ENCODE measurements at places on chromosomes 12 and 14.

GRCh38 chr12:6276956-6277620, 33.4 kb upstream of the PLEKHG6 start:
- no peak for DNase-seq

DNA sequence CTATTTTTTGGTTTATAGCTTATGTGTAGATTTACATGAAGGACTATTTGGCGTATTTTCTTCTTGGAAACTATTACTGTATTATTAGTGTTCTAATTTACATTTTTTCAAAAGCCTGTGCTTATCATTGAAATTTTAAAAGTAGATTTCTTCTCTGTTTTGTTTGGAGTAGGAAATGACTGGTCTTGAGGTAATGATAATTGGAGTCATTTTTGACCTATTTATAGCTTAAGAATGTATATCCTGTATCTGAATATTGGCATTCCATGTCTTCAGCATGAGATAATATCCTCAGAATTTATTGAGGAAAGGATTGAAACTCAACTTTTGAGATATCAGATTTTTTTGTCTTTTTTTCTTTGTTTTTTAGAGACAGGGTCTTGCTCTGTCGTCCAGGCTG, 193.4 kb downstream of the ERC1 start:
- no peak for DNase-seq

- DNase-seq, result no peak
Measured at GRCh38 chr14:88493392-88494185, 61.2 kb downstream of the PTPN21 start.

- no peak for DNase-seq
Measured at GRCh38 chr14:32412103-32412502, 83.0 kb downstream of the AKAP6 start.

GRCh38 chr12:25811656-25812126, 146.8 kb upstream of the RASSF8 start:
- DNase-seq, result no peak
